ENCODE measurements at places on chromosomes 3 and 15.

DNA sequence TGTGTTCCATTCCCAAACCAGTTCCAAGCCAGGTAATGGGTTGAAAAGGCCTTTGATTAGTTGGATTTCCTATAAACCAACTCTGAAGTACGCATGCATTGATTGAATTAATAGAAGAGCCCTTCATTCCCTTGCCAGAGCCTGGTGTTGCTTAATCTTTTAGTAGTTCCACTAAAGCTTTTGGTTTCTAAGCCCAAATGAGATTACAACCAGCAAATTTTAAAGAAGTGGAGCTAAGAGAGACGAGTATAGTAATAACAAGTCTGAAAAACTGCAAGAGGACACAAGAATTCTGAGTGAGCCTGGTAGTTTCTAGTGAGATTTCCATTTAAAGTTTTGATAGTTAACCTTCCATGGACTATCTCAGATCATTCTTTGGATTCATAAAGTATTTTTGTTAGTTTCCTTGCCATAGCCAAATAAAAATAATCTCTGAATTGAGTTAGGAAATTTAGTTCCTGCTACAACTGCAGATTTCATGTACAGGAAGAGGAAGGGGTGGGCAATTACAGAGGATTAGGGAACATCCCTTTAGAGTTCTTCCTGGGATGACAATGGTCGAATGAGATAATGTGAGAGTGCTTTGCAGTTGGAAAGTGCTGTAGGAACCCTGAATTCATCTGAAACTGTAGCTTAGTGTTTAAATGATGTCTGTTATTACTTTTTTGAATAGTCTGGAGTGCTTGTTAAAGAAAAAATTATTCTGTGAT is 136.8 kb downstream of the FNDC3B start:
- no peak for DNase-seq

- DNase-seq = no peak
These were observed 13.2 kb downstream of the MEIS2 start for GRCh38 chr15:37087131-37087588.

DNA sequence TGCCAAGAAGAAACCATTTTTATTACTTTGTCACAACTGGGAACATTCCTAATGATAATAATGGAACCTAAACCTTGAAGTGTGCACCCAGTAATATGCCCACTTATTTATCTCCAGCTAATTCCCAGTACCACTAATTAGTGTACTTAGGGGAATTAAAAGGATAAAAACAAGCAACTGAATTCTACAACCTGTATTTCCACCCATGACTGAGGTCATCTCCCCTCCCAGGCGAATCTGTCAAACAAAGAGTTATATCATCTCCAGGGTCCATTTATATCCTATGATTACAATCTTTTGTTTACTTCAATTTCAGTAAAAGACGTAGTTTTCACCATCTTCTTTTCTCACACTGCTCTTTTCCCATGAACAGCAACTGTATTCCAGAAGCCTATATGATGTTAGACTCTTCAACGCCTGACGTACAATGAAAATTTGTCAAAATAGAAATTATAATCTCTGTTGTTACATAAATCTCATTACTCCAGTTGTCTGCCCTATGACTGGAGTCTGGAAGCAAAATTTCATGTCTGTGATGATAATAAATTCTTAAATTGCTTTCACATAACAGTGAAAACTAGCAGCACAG is 177.6 kb downstream of the GOLIM4 start:
- DNase-seq = no peak

DNA sequence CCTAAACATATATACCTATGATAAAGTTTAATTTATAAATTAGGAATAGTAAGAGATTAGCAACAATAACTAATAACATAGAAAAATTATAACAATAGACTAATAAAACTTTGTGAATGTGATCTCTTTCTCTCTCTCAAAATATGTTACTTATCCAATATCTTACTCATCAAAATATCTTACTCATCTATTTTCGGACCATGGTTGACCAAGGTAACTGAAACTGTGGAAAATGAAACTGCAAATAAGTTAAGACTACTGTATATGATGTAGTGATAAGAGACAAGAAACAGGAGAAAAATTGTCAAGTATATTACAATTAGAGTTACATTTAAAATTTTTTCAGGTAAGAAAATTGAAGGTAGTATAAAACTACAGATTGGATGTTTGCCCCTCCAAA is 19.2 kb downstream of the MAP3K13 start:
- no peak for DNase-seq

DNA sequence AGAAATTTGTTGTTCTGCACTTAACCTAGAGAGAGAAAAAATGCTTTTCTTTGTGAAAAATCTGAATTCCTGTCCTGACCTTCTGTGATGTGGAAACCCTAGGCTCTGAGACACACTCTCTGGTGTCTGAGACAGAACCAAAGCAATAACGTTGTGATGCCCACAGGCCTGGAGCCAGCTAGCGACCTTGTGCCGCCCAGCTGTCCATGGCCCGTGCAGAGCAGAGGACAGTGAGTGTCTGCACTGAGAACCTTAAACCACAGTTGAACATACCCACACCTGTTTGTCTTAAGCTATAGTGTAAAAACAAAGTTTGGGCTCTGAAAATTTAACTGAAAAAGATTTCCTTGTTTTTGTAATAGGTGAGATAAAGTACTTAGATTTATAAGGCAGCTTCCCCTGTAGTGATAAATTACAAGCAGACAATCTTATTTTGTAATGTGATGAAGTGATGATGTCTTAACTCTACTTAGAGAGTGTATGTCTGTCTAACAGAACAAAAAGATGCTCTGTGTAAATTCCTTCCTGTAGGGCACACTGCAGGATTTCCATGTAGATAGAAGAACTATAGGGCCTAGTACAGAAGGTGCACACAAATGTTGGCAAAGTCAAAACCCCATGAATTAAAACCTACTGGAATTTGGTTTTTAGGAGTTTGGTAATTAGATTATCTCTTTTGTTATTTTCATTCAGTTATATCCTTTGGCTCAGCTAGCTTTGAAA is 62.7 kb downstream of the SNRK start:
- no peak for DNase-seq

- no peak for DNase-seq
These were observed 1.8 kb downstream of the SETD2 start for GRCh38 chr3:47161983-47162696.

DNA sequence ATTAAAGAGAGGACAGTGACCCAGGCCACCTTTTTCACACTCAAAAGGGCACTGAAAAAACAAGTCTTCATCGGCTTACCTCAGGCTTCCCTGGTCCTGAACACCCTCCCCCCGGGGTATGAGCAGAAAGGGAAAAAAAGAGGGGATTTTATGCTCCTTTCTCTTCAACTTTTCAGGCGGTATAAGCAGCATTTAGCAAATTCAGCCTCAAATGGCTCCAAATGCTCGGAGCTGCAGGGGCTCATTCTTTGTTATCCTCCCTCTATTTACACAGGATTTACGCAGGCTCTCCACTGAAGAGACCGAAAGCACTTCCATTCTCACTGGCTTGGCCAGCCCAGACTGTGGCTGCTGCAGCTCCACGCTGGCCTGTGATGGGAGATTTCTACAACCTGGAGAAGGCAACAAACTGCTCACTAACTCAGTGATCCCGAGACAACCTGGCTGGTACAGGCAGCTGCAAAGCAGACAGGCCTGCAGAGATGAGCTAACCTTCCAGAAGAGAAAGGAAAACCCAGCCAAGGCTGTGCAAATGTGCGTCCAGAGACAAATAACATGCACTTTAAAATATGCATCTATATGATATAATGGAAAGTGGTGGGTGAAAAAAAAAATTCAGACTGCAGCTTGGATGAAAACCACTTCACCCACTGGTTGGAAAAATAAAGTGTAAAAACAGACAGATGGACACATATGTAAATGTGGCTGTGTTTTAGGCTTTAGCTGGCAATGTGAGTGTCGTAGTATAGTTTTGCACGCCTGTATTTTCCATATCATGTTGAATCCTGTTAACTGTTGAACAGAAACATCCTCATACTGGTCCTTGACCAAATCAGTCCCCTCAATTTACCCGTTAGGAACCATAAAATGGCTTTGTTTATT is 54.2 kb downstream of the MEIS2 start:
- DNase-seq = no peak

DNA sequence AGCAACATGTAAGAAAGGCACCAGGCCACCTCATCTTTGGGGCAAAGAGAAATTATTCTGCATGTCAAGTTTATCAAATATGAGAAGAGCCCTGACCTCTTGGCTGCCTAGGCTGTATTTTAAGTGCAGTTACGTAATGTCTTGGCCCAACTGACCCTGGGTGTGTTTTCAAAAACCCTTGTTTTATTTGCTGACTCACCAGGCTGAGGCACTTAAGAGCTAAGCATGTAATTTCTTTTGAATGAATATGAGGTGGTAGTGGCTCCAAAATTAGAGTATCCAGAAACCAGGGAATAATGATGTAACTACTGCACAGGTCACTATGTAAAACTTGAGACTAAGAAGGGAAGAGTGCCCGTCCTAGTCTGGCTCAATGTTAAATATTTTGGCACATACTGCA is 24.3 kb downstream of the PGPEP1L start:
- DNase-seq = no peak

DNA sequence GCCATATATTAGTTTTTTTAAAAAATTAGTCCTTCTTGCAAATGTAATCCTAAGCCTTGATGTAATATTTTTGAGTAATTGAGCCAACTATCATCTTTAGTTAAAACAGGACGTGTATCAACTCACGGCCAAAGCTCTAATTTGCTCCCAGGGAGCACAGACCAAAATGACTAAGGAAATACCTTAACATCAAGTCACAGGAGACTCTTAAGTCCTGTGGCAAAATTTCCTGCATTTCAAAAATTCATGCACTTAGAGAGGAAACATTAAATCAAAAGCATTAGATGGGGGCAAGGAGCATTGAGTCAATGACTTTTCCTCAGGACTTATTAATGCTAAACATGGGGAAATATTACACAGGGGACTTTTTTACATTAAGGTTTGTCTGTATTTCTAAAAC is 276.0 kb downstream of the MFSD1 start:
- DNase-seq = no peak

- no peak for DNase-seq
These were observed 102.6 kb downstream of the SNRK start for GRCh38 chr3:43388915-43389314.

- no peak for DNase-seq
These were observed 17.7 kb downstream of the PIF1 start for GRCh38 chr15:64807751-64808222.

- DNase-seq = no peak
These were observed 6.8 kb downstream of the MFSD1 start for GRCh38 chr3:158808697-158809096.

GRCh38 chr3:11826628-11827265 is 19.9 kb downstream of the TAMM41 start:
- no peak for DNase-seq

DNA sequence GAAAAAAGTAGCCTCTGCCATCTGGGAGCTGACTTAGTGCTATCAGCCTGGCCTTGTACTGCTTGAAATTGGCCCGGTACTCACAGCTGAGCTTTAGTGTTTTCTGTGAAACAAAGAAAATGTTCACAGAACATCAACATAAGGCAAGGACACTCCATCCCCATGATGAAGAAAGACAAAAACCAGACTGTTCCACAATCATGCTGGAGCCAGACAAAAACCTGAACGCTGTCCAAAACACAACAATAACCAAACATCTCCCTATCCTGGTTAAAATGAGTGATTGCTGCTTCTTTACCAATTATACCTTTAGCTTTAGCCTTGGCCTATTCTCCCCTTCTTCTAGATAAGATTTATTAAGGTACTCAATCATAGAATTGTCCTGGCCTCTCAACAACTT is 153.9 kb downstream of the CPNE4 start:
- no peak for DNase-seq

DNA sequence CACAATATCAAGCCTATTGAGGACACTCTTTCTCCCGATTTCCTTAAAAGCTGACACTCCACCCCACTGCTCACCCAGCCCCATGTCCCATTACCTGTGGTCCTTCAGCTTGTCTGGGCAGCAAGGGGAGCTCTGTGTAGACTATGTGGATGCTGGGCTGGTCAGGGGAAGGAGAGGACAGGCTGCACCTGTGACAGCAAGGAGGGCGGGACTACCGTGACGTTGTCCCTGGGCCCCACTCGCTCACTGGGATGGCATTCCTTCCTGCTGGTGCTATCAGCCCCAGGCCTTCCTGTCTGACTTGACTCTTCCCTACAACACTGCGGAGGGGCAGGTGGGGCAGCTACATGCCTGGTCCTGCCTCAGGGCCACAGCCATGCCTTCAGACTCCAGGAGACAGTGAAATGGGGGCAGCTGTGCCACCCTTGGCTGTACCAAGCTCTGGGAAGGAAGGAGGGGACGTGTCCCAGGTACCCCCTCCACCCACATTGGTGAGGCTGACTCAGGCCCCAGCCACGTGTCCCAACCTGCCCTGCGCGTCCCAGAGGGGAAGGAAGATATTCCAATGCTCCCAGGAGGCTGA is at the start of gene TMEM40:
TSS of gene TMEM40 (minus strand) at position 163 of the 583 bp plus-strand sequence. CDS start 9,427 bp downstream, outside the sequence.
- no peak for DNase-seq

DNA sequence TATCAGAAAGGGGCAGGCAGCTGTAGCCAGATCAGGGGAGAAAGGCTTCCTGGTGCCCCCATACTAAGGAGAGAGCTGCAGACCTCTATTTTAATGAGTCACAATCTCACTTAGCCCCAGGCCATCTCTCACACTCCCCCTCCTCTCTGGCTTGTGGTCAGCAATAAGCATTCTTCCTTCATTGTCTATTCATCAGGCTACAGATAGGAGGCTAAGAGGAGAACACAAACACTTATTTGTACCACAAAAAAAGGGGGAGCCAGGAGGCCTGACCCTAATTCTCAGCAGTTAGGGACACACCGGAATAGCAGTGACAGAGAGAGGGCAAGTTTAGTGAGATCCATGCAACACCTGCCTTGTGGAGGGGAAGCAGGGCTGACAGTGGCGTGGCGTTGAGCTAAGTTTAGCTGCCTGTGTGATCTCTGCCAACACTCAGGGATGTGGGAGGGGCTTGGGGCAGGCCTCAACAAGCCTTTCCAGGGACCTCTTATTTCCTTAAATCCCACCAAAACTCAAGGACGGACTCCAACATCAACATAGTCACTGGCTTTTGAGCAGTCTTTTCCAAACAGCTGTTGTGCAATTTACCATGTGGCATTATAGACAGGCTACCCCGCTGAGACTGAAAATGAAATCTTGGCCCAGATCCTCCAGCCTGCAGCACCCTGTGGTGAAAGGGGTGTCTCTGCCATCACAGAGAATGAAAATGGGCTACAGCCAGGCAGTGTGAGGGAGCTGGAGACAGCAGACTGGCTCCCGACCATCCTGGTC is 191.9 kb upstream of the TSC22D2 start:
- no peak for DNase-seq

DNA sequence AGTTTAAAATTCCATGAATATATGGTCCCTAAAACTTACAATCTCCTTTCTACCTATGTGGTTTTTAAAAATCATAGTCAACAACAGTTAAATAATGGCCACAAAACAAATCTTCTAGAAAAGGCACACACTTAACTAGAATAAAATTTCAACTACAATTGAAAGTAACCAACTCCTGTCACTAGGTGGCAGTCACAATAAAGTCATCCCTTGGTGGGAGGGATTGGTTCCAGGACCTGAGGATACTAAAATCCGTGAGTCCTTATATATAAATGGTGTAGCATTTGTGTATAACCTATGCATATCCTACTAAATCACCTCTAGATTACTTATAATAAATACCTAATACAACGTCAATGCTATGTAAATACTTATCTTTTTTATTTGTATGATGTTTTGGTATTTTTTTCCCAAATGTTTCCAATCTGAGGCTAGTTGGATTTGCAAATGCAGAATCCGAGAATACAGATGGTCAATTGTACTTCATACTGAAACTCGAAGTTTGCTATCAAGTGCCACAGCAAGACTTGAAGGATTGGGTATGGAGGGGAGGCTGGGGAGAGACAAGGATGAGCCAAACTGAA is 172.6 kb downstream of the FMN1 start:
- DNase-seq = no peak
